ENCODE measurements at places on chromosomes 16 and 17. TPM values are rescaled to one million over a fixed set of nuclear protein-coding genes. Genes with fewer than 3 reads are reported as not detected.

Gene KRT12
- total RNA-seq: not detected

Gene MPP2
- 11.3 TPM for total RNA-seq

Gene BCAR1
- total RNA-seq: 67.9 TPM

Gene SMTNL2
- total RNA-seq: not detected

Gene MYH11
- under 0.01 TPM for total RNA-seq

Gene CCL13
- total RNA-seq: not detected

Gene CPNE7
- total RNA-seq: 119 TPM

Gene NOTUM
- total RNA-seq: 0.90 TPM

Gene TCAP
- 0.40 TPM for total RNA-seq

Gene ABCC6
- total RNA-seq: not detected

Gene TBC1D26
- total RNA-seq: not detected

Gene KCNG4
- not detected for total RNA-seq

Gene HNF1B
- total RNA-seq: not detected

Gene ITGAX
- not detected for total RNA-seq

Gene CLEC18A
- 0.17 TPM for total RNA-seq

Gene NOG
- total RNA-seq: 196 TPM

Gene GDPD1
- not detected for total RNA-seq

Gene ESRP2
- not detected for total RNA-seq

Gene CXCL16
- total RNA-seq: 0.58 TPM

Gene TNP2
- total RNA-seq: not detected

Gene LLGL2
- total RNA-seq: 1.0 TPM

Gene PRCD
- 0.86 TPM for total RNA-seq

Gene SLC12A3
- 0.11 TPM for total RNA-seq

Gene RPL27
- 676 TPM for total RNA-seq

Gene ZKSCAN2
- 2.8 TPM for total RNA-seq

Gene ST6GALNAC2
- 1.2 TPM for total RNA-seq

Gene CCL7
- not detected for total RNA-seq

Gene TMIGD1
- total RNA-seq: not detected

Gene KRT20
- not detected for total RNA-seq

Data from LHCN-M2 (cell line).